ENCODE measurements at places on chromosomes 6 and 20.

GRCh38 chr6:97123112-97123511 is 159.9 kb downstream of the MMS22L start:
- DNase-seq: no peak

DNA sequence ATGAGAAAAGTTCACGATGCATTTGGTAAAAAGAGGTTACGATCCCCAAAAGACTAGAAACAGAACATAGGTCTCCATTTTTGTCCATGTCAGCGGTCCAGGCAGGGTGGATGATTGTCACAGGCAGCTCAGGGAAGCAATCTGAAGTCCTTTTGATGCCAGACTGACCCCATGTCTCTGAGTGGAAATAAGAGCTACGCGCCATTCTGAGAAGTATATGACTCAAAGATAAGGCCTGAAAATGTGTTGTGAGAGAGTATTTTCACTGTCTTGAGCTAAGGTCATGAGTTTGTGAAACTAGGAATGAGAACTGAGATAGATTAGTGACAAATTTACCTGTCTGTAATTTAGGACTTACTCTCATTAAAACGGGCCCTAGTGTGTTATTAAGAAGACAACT is 69.5 kb downstream of the LYRM4 start:
- DNase-seq: no peak

- peak; percentile 50 for DNase-seq
These were observed 16.1 kb upstream of the ZNF292 start for GRCh38 chr6:87139236-87139635.

- no peak for DNase-seq
These were observed 743.3 kb downstream of the CD109 start for GRCh38 chr6:74439123-74439811.

DNA sequence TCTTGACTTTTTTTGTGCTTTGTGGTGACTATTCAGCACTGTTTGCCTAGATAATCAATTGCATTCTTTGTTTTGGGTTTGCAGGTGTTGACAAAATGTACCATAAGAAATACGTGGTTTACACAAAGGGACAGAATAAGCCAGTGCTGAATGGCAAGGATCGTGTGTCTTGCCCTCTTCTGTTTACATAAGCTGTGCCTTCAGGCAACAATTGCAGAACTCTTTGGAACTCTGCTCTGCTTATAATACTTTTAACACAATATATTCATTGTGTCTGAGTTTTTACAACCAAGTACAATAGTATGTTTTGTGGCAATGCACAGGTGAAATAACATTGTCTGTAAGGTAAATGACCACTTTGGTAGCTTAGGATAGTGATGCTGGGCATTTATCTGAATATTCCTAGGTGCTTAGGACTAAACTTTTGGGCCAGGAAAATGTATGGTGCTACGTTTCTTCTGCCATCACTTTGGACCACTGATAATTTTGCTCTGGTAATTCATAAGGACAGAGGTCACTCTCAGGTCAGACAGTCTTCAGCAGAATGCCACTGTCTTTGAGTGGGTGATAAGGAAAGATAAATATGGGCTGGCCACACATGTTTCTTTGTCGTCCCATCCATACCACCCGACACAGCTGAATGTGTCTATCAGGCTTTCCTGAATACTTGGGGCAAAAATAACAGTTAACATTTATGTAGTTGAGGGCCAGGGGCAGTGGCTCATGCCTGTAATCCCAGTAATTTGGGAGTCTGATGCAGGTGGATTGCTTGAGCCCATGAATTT is 344.6 kb upstream of the IMPG1 start:
- DNase-seq: no peak

GRCh38 chr6:89433252-89434149 is 549 bp downstream of the ANKRD6 start:
- peak; percentile 24 for DNase-seq

DNA sequence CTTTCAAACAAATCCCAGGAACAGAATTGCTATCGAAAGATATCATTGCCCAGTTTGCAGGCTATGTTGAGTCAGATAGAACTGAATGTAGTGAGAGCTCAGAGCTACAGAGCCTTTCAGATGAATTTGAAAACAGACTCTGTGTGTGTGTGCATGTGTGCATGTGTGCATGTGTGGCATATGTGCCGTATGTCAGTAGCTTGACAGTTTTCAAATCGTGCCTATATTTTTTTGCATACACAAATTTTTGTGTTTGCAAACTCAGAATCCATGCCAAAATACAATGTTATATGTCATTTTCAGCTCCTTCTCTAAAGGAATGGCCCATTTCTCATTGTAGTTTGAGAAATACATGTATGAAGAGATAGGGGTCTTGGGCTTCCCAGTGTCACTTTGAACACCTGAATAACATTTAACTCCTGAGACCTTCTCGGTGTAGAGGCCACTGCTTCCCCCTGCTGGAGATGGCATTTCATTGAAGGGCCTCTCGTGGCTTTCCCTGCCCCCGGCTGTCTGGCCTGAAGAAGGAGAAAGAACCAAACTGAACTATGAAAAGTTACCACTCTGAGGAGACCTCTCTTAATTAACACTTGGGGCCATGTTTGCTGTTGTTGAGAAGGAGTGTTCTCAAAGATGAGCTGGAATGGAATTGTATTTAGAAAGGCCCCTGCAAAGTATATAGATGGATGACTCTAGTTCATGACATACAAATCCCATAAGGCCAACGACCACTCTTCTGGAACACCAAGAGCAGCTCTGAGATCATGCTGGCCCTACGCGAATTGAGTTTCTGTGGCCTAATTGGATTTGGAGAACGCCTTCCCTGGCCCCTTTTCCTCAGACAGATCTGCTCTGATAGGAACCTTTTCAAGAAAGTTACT is 58.7 kb downstream of the VAPB start:
- DNase-seq: peak; percentile 64

DNA sequence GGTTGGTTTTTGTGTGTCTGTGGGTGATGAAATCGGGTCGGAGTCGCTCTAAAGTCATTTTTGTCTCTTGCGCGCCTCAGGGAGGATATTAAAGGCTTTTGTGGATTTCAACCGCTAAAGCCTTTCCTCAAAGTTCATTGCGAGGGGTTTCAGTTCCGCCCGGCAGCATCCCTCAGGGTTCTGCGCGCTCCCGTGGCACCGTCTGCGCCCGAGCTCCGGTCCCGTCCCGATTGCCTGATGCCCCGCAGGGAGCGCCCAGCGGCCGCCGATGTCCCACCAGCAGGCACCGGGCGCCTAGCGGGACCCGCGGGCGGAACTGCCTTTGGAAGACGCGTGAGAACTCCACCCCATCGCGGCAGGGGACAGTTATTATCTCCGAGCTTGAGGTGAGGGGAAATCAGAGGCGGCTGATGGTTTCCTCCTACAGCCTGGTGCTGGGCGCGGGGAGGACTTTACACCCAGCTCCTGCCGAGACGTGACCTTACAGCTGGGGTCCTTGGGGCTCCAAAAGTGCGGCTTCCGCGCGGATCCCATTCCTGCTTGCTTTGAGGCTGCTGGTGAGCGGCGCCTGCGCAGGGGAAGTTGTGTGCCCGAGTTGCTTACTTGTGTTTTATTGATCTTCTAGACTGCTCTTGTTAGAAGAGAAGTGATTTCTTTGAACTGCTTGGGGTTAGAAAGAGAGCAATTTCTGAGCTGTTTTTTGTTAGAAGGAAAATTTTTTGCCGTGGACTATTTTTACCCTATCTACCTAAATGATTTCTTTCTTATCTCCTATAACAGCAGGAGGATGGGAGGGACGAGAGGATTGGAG is 27.1 kb downstream of the ULBP1 start:
- no peak for DNase-seq

DNA sequence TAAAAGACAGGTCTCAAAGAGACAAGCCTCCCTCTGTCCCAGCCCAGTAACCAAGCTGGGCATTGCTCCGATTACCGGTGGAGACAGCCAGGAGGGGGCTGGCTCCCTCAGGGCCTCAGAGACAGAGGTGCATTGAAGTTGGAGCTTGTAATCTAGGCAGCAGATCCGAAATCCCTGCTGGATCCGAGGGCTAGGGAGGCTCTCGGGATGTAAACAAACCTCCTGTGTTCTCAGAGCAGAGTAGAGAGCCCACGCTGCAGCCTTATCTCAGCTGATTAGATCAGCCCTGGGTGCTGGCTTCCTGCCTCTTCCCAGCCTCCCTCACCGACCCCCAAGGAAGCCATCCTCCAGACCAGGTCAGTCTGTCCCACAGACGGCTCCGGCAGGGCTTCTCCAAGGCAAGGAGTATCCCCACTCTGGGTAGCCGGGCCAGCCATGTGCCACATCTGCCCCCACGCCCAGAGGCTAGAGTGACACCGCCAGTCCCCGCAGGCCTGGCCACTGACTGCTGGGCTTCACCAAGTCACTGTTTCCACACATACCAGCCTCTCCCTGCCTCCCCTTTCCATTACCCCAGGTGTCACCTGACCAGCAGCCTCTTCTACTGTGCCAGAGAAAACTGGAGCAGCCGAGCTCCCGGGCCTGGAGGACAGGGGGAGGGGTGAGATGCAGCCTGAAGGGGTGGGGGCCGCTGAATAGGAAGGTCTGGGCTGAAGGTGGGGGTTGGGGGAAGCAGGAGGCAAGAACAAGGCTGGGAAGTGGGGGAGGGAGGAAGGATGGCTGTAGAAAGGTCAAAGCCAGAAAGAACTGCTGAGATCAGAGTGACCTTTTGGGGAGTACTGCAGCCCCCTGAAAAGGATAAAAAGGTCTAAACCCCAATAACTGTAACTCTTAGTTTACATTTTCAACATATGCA is 6.0 kb downstream of the SDC4 start:
- DNase-seq: no peak

- DNase-seq: peak; percentile 15
These were observed 39.1 kb downstream of the TMX4 start for GRCh38 chr20:7980332-7981046.

DNA sequence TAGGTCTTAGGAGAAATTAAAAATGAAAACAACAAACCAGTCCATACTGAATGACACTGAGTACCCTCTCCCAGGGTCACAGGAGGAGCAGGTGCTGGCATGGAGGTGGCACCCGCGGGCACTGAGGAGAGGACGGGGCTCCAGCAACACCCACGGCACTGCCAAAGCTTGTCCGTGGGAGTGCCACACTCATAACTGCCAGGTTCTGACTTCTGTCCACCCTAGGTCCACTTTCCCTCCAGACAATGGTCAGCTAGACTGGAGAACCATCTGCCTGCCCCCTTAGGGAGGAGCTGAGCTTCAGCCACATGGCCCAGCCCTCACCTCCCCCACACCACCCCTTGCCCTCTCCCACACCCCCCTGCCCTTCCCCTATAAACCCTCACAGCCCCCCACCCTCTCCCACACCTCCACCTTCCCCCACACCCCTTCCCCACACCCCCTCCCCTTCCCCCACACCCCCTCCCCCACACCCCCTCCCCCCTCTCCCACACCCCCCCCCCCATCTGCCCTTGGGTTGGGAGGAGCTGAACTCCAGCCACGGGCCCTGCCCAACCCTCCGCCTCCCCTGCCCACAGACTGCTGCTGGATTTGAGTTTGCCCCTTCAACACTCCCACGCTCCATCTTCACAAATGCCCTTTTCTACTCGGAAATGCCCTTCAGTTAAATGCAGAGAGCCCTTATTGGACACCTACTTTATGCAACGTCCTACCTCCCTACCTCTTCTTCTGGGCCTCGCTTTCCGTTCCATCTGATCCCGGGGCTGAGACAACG is 129.6 kb downstream of the TAF4 start:
- no peak for DNase-seq

- DNase-seq: no peak
These were observed 153.9 kb upstream of the RAB32 start for GRCh38 chr6:146389740-146390139.

- no peak for DNase-seq
These were observed 10.2 kb downstream of the ADRM1 start for GRCh38 chr20:62313021-62313420.

GRCh38 chr20:725491-725890 is 42.8 kb downstream of the SLC52A3 start:
- DNase-seq: no peak

- DNase-seq: no peak
These were observed 574 bp downstream of the RPS12 start for GRCh38 chr6:132814716-132815570.

- DNase-seq: no peak
These were observed 5.3 kb downstream of the HDDC2 start for GRCh38 chr6:125296471-125296870.

- no peak for DNase-seq
These were observed 225.9 kb downstream of the PTPRT start for GRCh38 chr20:42963796-42964195.

GRCh38 chr20:41655962-41656618 is 37.9 kb upstream of the CHD6 start:
- no peak for DNase-seq

DNA sequence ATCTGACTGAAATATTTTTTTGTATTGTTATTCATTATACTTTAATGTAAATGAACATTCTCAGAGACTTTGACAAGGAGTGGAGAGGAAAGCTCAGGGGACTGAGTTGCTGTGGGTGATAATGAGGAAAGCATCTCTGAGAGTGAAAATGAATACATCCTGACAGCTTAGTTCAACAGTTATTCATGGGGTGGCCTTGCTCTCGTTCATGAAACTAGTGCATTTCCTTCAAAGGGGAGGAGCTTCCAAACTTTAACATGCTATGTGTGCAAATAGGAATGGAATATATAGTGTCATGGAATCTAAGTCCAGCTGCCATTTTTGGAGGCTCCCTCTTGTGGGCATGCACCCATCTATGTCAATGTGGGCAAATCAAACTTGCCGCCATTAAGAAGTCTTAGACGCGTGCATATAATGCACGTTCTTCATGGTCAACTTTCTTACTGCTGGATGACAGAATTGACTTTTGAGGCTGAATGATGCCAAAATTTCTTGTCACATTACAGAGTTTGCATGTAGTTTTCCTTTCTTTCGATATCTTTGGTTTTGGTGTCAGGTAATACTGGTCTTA is 124.3 kb upstream of the TMEM170B start:
- no peak for DNase-seq

GRCh38 chr6:157469378-157469777 is 88.4 kb downstream of the ZDHHC14 start:
- no peak for DNase-seq

GRCh38 chr20:30288346-30288745 is 969.1 kb upstream of the DEFB115 start:
- no peak for DNase-seq

DNA sequence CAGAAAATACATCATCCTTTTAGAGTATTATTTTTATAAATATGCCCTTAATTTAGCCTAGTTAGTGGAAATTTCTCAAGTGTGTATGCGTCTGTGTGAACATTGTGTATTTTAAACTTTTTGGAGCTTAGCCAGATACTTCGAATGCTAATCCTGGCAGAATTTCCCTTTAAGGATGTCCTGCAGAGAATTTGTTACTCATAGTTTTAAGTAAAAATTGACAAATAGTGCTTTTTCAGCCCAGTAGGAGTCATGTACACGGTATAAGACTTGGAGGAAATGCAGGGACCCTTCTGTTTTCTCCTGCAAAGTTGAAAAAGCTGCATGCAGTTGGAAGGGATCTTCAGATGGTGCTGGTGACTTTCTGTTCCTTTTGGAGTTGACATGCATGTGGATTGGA is at the start of gene FHL5:
Gene FHL5, plus strand, starts transcription at position 243 of the 400 bp plus-strand sequence. CDS start 40,486 bp downstream, outside the sequence.
- DNase-seq: no peak

DNA sequence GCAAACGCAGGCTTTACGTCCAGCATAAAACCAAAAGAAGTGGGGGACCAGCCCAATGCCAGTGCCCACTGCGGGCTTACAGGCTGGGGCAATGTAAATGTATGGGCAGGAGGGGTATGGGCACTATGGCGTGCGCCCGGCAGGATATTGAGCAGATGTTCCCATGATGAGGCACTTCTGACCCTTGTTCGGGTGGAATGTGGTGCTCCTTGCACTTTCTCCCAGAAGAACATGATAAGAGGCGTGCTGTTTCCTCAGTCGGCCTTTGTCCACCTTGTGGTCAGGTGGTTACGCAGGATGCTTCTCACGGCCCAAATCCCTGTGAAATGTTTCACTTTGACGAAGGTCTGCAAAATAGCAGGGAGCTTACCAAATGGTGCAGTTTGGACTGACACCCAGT is 4.8 kb upstream of the GPR31 start:
- DNase-seq: no peak
